ENCODE measurements at places on chromosomes 16 and 17.

GRCh38 chr16:2698103-2698870, 16.0 kb downstream of the KCTD5 start:
- no peak for DNase-seq

DNA sequence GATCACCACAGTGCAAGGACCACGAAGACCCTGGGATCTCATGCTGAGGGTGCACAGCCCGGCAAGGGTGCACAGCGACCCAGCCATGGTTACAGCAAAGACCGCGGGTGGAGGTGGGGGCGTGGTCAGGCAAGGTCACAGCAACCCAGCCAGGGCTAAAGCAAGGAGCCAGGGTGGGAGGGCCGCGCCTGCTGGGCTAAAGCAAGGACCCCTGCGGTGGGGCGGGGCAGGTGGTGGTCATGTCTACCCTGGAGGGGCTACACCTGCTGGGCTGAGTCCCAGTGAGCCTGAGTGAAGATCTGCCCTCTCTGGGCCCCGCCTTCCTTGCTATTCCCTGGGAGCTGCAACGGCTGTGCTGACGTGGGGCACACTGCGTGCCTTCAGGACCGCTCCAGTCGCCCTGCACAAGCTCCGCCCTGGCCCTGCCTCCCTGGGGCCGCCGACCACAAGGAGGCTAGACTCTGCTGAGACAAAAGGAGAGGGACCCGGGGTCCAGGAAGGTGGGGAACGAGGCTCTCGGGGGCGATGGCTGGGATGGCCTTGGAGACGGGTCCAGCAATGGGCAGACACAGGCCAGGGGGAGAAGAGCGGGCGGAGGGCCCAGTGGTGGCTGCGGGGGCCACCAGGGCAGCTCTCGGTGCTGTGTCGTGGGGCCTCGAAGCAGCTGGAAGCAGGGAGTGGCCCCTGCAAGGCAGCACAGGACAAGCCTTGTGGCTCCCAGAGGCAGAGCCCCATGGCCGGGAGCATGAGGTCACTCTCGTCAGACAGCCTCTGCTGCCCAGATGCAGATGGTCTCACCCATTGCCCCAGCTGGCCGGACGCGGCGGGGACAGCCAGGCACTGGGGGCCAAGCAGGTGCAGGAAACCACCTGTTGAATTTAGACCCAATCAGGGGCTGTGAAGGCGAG, 52.8 kb downstream of the CBFA2T3 start:
- no peak for DNase-seq

- no peak for DNase-seq
Observed at GRCh38 chr16:89598199-89598598, 15.2 kb upstream of the DPEP1 start.

DNA sequence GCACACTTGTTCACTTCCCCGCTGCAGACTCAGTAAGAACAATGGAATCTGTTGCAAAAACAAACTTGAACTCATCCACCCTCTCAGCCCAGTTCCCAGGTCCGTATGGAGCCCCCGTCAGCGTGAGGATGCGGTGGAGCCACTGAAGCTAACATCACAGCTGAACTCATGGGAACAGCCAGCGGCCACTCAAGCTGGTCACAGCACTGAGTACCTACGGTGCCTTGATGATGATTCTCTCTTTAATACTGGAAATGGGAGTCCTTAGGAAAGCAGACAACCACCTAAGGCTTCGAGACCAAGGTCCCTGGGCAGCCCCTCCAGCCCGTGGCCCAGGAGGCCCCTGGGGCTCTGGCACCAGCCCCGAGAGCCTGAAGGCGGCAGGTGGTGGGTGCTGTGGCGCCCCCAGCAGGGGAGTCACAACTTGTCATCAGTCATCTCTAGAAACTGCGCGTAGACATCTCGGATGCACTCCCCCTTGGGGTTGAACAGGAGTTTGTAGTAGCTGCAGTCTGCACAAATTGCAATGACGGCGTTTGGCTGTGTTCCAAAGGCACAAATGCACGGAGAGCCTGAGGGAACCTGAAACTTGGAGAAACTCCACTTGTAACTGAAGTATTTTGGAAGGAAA, 31.0 kb upstream of the RHOT1 start:
- DNase-seq, result no peak

DNA sequence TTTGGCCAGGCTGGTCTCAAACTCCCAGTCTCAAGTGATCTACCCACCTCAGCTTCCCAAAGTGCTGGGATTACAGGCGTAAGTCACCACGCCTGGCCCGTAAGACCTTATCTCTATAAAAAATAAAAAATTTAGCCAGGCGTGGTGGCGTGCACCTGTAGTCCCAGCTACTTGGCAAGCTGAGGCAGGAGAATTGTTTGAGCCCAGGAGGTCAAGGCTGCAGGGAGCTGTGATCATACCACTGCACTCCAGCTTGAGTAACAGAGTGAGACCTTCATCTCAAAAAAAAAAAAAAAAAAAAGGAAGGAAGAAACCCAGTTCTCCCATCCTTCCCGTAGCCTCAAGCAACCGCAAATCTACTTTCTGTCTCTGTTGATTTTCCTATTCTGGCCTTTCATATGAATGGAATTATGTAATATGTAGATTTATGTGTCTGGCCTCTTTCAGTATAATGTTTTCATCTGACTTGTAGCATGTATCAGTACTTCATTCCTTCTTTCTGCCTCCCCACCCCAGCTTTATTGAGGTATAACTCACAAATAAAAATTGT, 11.2 kb downstream of the CASC3 start:
- no peak for DNase-seq

- DNase-seq, result no peak
Observed at GRCh38 chr16:67210069-67210937, 11.4 kb downstream of the ELMO3 start.

DNA sequence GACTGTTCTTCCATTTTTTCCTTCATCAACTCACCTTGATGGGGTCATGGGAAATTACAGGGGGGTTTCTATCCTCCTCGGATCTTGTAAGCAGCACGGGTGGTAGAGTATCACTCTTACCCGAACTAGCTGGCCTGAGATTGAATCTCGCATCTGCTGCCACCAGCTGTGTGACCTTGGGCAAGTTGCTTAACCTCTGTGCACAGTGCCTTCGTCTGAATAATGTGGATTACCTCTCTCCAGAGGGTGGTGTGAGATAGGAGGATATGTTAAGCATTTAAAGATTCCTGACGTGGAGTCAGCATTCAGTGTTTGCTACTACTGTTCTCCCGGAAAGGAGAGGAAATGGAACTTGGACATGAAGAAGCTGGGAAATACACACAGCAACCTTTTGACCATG, 24.4 kb downstream of the LASP1 start:
- no peak for DNase-seq

GRCh38 chr17:75087558-75088453, at the start of gene SLC16A5:
SLC16A5 (plus strand) TSS chr17:75087954; CDS start chr17:75093637, 5,683 bp downstream.
- DNase-seq, result no peak

DNA sequence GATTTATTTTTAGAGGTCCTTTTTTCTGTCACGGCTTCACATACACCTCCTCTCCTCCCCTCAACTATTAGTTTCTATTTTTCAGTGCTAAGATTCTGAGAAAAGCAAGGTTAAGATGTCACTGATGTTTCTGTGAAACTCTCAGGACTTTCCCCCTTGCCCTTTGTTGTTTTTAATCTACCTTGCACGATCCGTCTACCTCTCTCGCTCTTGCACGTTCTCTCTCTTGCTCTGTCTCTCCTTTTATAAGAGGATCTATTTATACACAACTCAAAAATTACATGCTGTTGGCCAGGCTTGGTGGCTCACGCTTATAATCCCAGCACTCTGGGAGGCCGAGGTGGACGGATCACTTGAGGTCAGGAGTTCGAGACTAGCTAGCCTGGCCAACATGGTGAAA, 43.6 kb downstream of the RPA1 start:
- no peak for DNase-seq

GRCh38 chr16:58843675-58844074, 109.6 kb upstream of the GOT2 start:
- no peak for DNase-seq

- no peak for DNase-seq
Observed at GRCh38 chr16:87976665-87977064, 25.4 kb downstream of the BANP start.

GRCh38 chr17:71334048-71334751, 786.6 kb upstream of the SOX9 start:
- no peak for DNase-seq

DNA sequence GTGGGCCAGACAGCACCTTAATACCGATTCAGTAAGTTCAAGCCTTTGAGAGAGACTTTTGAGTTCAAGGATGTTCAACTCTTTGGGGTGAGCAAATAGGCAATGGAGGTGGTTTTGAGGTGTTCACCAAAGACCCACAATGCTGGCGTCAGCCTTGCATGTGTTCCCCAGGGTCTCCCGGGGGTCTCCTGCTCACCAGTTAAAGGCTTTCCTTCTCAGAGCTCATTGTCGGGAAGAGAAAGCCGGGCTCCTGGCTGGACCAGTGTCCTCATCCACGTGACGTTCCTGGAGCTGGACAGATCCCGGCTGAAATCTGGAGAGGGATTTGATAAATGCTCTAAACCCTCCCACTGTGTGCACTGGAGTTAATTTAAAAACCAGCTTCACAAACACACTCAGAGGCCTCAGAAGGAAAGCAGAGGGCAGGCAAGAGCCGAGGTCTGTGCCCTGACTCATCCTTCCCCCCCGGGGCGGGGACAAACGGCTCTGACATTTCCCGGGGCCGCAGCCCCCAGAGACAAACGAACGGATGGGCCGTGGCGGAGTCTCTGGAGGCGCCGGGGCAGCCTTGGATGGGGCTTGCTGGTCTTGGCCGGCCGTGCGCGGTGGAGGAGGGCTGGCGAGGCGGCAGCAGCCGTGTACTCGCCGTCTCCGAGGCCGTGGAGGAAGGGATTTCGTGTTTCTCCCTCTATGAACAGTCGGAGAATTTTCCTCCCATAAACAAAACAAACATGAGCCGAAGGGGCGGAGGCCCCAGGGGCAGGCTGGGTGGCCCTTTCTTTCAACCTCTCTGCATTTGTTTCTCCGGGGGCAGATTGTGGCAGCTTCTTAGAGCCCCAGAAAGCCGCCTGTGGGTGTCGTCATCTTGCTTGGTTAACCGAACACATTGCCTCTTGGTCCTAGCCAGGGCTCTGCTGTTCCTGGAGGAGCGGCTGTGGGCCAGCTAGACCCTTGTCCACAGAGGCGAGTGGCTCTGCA, 94.2 kb downstream of the NTN1 start:
- DNase-seq, result no peak

DNA sequence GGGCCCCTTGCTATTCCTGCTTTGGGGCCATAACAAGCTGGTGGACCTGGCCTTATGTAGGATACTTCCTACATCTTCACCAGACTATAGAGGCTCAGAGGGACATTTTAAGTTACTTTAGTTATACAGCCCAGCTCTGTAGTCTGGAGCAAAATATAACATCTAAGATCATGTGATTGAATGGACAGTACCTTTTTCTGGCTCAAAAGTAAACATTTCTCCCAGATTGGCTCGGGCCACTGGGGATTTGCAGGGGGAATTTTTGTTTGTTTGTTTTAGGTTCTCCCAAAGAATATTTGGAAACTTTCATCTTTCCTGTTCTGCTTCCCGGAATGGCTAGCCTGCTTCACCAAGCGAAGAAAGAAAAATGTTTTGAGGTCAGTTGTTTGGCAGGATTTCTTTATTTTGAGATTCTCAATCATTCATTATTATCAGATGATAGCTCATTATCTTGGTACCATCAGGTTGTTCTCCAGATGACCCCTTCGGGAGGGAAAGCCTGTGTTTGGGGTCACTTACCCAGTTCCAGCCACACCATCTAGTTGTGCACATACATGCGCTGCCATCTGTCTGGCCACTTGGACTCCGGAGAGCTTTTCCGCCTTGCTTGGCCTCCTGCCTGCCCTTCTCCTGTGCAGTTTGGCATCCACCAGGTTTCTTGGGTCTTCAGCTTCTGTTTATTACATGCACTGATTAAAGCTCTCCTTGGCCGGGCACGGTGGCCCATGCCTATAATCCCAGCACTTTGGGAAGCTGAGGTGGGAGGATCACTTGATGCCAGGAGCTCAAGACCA, 17.2 kb downstream of the IQCK start:
- DNase-seq, result no peak

GRCh38 chr16:11408216-11408615, 63.0 kb downstream of the RMI2 start:
- no peak for DNase-seq

DNA sequence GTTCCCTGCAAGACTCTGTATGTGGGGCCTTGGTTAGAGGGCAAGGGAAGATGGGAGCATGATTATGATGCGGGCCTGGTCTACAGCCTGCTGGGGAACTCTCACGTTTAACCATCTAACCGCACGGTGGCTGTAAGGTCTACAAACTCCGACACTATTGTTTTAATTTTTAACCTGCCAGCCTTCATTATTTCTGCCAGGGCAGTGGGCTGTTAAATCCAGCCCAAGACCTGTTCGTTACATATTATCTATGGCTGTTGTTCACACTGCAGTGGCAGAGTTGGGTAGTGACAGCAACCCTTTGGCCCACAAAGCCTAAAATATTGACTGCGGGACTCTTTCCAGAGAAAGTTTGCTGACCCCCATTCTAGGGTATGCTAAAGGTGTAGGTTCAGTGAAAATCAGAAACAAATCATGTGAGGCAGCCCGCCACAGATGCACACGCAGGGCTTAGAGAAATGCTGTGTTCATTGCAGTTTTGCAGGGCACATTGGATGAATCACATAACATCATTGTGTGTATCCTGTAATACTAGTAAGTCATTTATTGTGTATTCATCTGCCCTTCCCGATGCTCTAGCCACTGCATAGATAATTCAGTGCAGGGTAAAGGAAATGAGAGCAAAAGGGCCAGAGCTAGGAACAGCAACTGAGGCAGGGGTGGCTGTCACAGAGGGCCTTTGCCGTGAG, 14.3 kb downstream of the SNX29 start:
- no peak for DNase-seq

GRCh38 chr16:53775821-53776431, 72.0 kb downstream of the FTO start:
- DNase-seq, result no peak

DNA sequence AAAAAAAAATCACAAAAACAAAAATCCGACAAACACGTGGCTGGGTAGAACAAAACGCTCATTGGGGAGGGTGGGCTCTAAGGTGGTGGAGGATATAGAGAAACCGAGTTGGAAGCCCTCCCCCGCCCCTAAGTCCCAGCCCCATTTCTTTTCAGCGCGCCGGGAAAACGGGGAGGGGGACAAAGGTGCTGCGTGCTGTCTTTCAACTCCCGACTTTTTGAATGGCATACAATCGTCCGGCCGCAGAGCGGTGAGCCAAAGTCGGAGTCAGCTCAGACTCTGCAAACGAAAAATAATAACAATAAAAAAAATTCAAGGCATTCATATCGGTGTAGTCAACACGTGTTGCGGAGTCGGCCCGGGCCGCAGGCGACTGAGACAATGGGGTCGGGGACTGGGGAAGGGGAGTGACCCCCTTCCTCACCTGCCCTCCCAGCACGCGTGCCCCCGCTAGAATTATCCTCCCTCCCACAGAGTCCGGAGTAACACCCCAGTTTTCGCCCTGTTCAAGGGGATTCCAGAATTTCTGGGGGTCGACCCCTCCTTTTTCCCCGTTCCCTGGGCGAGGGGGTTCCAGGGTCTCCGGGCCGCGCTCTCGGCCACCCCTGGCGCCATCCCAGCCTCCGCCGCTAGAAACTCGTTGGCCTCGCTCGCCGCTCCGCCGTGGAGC, 1.7 kb upstream of the IGF2BP1 start:
- DNase-seq, result no peak

All from NCI-H2107 (cell line).